Mucosa of gallbladder (tissue), 1 donor: ENCODE measurements at places on chromosomes 1 and 21.

DNA sequence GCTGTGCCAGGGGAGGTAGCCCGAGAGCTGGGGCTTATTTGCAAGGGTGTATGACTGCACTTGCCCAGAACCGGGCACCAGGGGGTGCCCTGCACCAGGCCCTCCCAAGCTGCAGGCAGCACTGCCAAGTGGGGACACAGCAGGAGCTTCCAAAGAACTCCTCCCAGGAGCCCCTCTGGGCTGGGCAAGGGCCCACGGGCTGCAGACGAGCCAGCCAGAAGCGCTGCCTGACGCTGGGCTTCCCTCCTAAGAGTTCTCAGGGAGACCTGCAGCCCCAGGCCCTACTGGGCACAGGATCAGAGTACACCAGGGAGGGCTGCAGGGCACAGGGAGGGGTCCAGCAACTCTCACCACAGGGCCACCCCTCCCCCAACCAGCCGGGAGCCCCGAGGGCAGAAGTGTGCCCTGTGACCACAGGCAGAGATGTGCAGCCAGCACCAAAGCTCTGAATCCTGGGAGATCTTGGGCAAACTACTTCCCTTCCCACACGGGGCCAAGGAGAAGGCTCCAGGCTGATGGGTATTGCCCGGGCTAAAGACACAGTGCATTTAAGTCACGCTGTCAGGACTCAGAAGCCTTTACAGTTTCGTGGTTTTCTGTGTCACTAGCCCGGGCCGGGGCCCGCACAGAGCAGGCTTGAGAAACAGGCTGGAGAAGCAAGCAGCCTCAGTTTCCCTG lies 63.4 kb downstream of the KCNAB2 start:
- DNase-seq: no peak

- no peak for DNase-seq
These were observed 11.6 kb upstream of the OLFML2B start for GRCh38 chr1:162035241-162035640.

DNA sequence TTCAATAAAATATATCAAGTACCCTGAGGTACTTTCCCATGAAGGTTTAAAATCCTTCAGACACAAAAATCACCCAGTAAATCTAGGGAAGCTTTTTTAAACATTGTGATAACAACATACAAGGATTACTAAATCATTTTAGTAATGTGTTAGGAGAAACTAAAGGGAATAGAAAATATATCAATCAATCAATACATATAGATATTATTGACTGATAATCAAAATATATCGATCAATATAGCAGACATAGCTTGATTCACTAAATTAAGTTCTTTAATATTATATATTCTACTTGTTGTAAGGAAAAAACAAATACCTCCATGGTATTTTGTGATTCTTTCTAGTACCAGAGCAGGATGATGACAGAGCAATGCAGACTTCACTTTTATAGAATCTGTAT lies 35.2 kb downstream of the MAP3K21 start:
- no peak for DNase-seq

DNA sequence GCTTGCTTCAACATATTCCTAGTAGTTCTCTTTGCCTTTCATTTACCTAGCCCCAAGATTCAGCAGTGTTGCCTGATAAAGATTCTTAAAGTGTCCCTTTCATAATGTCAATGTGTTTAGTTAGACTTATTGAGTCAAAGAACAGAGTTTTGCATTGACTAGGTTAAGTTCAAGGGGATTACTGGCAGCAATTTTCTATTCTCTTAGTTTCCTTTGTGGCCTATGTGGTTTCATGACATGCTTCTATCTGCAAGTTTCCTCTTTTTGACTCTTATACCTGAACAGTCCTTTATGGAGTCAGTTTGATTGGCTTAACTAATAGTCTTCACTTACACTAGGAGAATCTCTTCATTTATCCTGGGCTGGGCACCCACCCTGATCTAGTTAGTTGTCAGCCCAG lies 151.3 kb downstream of the ADGRL4 start:
- no peak for DNase-seq

GRCh38 chr1:203592156-203592555 lies 34.5 kb upstream of the ATP2B4 start:
- DNase-seq: no peak

DNA sequence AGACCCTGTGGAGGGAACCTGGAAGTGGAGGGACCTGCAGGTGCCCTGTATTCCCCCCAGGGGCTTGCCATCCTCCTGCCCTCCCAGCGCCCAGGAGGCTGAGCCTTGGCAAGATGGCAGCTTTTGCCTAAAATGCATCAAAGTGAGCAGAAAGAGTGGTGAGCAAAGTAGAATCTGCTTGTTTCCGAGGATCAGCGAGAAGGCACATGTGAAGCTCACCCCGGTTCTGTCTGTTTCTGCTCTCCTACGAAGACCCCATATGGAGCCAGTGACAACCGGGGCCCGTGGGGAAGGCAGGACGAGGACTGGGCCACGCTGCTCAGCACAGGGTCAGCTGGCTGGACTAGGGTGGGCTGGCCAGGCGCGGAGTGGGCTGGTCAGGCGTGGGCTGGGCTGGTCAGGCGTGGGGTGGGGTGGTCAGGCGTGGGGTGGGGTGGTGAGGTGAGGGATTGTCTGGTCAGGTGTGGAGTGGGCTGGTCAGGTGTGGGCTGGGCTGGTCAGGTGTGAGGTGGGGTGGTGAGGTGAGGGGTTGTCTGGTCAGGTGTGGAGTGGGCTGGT lies 5.2 kb upstream of the FNDC10 start:
- DNase-seq: no peak

DNA sequence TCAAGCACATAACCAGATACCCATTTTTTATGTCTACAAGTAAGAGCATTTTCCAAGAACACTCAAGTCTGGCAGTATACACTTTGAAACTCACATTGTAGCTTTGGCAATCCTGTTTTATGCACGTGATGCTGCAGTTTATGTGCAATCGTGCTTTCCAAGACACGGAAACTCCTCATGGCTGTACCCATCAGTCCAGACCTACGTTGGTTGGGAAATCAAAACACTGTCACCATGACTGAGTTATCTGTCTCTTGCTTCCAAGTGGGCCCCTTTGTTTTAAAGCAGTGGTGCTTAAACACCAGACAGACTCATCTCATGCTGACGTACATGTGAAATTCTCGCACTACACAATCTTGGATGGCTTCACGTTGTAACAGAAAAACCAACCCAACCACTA lies 192.8 kb downstream of the LTN1 start:
- DNase-seq: no peak

DNA sequence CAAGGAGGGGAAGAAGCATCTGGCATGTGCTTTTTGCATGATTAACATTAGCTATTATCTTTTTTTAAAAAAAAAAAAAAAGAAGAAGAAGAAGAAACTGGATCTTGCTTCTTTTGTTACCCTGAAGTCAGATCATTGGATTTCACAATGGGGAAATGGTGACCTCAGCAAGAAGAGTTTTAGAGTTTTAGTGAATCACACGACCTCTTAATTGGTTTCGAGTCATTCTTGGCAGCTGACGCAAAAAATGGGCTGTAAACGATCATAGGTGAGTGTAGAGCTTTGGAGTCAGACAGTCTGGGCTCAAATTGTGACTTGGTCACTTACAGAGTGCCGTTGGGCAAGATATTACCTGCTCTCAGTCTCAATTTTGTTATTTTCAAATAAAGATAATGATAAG lies 33.3 kb upstream of the PGBD5 start:
- DNase-seq: no peak

- DNase-seq: no peak
These were observed 593.4 kb downstream of the PLPP3 start for GRCh38 chr1:55986003-55986402.

DNA sequence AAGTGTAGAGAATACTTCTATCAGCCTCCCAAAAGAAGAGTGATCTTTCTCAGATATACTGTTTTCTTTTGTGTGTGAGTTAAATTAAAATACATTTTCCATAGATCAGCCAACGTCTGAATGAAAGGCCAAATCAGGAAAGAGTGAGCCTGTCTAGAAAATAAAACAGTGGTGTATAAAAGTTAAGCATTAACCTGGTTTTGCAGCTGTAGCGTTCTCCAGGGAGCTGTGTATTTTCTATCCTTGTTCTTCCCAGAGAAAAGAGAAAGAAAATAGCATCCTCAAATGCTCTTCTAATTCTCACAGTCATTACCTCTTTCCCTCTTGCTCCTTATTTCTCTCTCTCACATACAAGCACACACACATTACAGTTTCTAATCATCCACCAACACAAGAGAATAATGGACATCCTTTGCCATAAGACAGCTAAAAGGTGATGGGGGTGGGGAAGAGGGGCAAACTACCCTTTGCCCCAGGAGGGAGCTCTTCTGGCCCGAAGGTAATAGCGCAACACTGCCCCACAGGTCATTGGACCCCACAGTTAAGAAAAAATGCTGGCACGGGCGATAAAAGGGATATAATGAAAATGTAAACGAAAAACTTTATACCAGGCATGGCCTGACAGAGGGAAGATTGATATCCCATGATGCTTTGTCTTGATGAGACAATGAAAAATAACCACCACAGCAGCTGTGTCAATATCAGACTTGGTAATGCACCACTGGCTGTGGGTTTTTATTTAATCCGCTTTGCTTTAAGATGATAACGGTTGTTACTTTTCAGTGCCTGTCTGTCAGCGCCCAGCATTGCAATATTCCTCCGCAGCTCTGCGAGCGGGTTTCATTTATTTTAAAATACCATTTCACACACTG lies 150.3 kb downstream of the NUF2 start:
- DNase-seq: no peak

- no peak for DNase-seq
These were observed 15.2 kb upstream of the PLEKHO1 start for GRCh38 chr1:150134537-150134936.

DNA sequence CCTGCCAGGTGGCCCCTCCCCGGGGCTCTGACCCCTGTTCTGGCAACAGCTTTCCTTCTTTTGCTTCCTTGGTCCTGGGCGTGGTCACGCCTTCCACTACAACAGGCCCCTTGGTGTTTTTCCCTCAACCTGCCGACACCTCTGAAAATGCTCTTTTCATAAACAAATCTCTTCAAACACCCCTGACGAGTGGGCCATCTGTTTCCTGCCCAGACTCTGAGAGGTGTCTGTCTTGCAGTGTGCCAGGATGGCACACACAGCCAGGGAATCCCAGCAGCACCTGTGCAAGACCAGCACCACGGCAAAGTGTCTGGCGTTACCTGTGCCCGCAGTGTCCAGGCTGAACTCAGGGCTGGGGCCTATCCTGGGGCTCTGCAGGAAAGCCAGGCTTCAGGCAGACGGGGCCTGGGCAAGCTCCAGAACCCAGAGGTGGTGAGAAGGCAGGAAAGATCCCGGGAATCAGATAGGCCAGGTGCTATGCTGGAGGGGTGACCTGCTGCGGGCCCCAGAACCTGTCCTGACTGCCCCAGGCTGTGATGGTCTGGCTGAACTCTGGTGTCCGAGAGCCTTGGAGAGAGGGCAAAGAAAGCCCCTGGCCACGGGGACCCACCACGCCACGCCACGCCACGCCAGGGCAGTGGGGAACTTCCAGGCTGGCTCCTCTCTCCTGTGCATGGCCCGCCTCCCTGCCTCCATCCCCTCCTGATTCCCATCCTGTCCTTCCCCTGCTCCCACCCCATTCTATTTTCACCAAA lies 88.9 kb downstream of the SIK1 start:
- DNase-seq: no peak

DNA sequence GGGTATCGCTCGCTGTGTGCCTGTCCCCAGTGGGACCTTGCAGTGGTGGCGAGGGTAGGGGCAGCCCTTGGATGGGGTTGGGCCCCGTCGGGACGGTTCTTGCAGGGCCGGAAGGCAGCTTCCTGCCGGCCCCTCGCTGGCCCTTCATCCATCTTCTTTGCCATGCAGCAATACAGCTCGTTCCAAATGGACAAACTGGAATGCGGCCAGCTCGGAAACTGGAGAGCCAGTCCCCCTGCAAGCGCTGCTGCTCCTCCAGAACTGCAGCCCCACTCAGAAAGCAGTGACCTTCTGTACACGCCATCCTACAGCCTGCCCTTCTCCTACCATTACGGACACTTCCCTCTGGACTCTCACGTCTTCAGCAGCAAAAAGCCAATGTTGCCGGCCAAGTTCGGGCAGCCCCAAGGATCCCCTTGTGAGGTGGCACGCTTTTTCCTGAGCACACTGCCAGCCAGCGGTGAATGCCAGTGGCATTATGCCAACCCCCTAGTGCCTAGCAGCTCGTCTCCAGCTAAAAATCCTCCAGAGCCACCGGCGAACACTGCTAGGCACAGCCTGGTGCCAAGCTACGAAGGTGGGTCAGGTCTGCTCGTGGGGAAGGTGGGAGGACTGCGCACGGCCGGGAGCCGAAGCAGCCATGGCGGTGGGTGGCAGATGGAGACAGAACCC lies 45.8 kb downstream of the SIM2 start:
- DNase-seq: no peak
